Osteocyte (in vitro differentiated cells): ENCODE measurements at places on chromosomes 2 and 18. TPM values are rescaled to one million over a fixed set of nuclear protein-coding genes. Genes with fewer than 3 reads are reported as not detected.

GRCh38 chr18:23784832-23785245, 95.6 kb downstream of the LAMA3 start:
- no peaks in the 10 kb centered on the region for H3K36me3 ChIP-seq
- no peak overlapping the region for H3K4me3 ChIP-seq
- H3K4me1 ChIP-seq: peaks cover 2% of the 10 kb centered on the region
- H3K27me3 ChIP-seq: peaks cover 11% of the 10 kb centered on the region
- no peak for DNase-seq

The LMAN1 gene
- 93.2 and 94.7 TPM in 2 replicates for total RNA-seq

DNA sequence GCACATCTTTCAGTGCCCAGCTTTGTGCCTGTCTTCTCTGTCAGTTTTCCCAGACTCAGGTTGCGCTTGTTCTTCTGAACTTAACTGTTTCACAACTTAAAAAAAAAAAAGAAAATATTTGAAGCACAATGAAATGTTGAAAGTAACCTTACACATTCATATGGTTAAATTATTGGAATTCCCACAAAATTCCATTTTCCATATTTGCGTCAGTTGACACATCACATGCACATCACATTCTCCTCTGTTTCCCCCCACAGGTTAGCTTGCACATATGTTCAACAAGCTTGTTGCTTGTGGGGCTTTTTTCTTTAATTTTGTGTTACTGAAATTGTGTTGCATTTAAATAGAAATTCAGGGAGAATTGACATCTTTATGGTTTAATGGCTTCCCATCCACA, 8.3 kb downstream of the MYO1B start:
- no peaks in the 10 kb centered on the region for H3K27me3 ChIP-seq
- no peak overlapping the region for H3K4me3 ChIP-seq
- H3K4me1 ChIP-seq: peaks cover 59% of the 10 kb centered on the region

GRCh38 chr2:218387369-218388194, 5.5 kb downstream of the SLC11A1 start:
- H3K4me1 ChIP-seq: peaks cover 4% of the 10 kb centered on the region
- DNase-seq: no peak
- H3K27ac ChIP-seq: no peak overlapping the region

- peaks cover 35% of the 10 kb centered on the region for H3K27me3 ChIP-seq
- peaks cover 6% of the 10 kb centered on the region for H3K4me1 ChIP-seq
- H3K36me3 ChIP-seq: no peaks in the 10 kb centered on the region
- no peak overlapping the region for H3K27ac ChIP-seq
Observed at GRCh38 chr18:58417752-58418151, 211.1 kb downstream of the ALPK2 start.

The G6PC2 gene
- total RNA-seq: not detected in 2 replicates

- no peak overlapping the region for H3K4me3 ChIP-seq
- peaks cover 9% of the 10 kb centered on the region for H3K4me1 ChIP-seq
- peaks cover 2% of the 10 kb centered on the region for H3K36me3 ChIP-seq
Observed at GRCh38 chr2:40118622-40119021, 333.3 kb downstream of the SLC8A1 start.
